ENCODE measurements at places on chromosomes 16 and 17. TPM values are rescaled to one million over a fixed set of nuclear protein-coding genes. Genes with fewer than 3 reads are reported as not detected.

Gene TBC1D3G
- not detected for total RNA-seq

Gene SEPTIN12
- total RNA-seq: not detected

Gene GAST
- total RNA-seq: not detected

Gene TEDC2
- total RNA-seq: 2.1 TPM

Gene SLC52A1
- not detected for total RNA-seq

Gene KRT20
- not detected for total RNA-seq

Gene TSPOAP1
- 27.4 TPM for total RNA-seq

Gene SLC13A2
- not detected for total RNA-seq

Gene KRTAP9-2
- not detected for total RNA-seq

GRCh38 chr16:50372611-50373344, 4.0 kb upstream of the BRD7 start:
- peak; percentile 30 for DNase-seq

GRCh38 chr16:73546341-73546845, 498.5 kb upstream of the ZFHX3 start:
- no peak for DNase-seq

GRCh38 chr17:19397556-19398041, 10.6 kb upstream of the MFAP4 start:
- DNase-seq: no peak

GRCh38 chr17:76153640-76154039, 12.6 kb upstream of the FOXJ1 start:
- no peak for DNase-seq

- DNase-seq: no peak
Measured at GRCh38 chr16:68087688-68088087, 2.5 kb downstream of the NFATC3 start.

DNA sequence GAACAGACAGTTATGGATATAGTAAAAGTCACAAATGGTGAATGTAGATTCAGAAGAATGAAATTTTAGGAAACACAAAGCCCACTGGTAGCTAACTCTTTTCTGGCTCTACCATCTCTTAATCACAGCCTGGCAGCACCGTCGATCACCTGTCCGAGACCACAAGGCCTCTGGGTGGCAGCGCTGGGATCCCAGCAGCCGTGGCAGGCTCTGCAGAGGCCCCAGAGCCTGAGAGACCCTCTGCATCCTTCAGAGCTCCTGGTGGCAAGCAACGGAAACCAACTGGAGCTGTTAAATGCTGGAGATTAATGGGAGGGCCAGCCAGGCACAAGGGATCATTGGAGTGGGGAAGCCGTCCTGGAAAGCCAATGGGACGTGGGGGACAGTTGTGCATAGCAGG, 26.3 kb downstream of the LAT start:
- no peak for DNase-seq

GRCh38 chr16:82264756-82265155, 94.7 kb upstream of the MPHOSPH6 start:
- DNase-seq: no peak

DNA sequence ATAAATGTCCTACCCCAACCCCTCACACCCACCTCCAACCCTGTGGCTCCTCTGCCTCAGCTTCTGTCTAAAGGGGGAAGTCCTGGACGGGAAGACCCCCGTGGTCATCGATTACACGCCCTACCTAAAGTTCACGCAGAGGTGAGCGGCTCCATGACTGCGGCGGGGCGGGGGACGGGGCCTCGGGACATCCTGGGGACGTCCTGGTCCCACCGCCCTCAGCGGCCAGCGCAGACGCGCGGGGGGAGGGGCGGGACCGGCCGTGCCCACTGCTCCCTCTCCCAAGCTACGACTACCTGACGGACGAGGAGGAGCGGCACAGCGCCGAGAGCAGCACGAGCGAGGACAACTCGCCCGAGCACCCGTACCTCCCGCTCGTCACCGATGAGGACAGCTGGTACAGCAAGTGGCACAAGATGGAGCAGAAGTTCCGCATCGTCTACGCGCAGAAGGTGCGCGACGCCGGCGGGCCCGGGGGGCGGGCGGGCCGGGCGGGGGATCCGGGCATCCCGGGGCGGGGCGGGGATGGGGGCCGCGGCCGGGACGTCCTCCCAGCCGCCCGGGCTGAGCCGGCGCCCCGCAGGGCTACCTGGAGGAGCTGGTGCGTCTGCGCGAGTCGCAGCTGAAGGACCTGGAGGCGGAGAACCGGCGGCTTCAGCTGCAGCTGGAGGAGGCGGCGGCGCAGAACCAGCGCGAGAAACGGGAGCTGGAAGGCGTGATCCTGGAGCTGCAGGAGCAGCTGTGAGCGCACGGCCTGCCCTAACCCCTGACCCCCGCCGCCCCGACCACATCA, 6.7 kb downstream of the RUNDC3A start:
- DNase-seq: no peak

DNA sequence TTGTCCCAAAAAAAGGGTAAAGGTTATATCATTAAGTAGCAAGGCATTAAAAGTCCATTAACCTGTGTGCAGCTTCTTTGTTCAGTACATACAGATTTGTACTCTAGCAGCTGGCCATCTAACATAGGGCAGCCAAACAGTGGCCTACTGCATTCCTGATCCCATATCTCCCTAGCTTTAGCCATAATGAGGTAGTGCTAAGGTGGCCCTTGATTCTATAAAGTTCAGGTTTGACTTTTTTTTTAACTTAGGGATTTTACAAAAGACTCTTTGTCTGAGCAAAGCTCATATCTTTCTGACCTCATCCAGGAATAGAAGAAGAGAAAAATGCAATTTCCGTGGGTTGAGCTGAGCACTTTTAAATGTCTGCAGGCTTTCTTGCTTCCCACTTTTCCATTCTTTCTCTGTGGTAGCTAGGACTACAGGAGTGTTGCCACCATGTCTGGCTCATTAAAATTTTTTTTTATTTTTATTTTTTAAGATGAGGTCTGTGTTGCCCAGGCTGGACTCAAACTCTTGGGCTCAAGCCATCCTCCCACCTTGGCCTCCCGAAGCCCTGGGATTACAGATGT, 19.5 kb upstream of the CDC6 start:
- DNase-seq: no peak

GRCh38 chr16:8436931-8437330, 153.4 kb downstream of the TMEM114 start:
- no peak for DNase-seq

GRCh38 chr16:78522327-78522726, 422.9 kb downstream of the WWOX start:
- no peak for DNase-seq

- no peak for DNase-seq
Measured at GRCh38 chr16:17602678-17603077, 131.9 kb upstream of the XYLT1 start.

GRCh38 chr16:57422026-57422944, 17.7 kb downstream of the CCL17 start:
- peak; percentile 43 for DNase-seq

DNA sequence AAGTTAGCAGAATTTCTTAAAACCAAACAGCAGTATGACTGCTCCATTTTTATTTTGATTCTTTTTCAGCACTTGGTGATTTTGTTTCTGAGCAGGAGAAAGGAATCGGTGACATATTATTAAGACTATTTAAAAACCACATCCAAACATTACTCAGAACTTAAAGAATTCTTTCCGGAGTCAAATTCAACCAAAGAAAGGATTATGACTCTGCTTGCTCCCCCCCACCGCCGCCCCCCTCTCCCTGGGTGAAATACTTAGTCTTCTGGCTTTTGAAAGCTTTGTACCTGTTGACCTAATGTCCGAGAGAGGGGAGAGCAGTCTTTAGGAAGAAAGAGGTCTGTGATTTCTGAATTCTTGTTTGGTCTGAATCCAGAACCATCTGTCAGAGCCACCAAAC, 17.9 kb upstream of the COL1A1 start:
- no peak for DNase-seq

- DNase-seq: no peak
Measured at GRCh38 chr16:77961814-77962213, 60.5 kb upstream of the CLEC3A start.

- DNase-seq: no peak
Measured at GRCh38 chr17:6460531-6461161, 16.4 kb downstream of the PIMREG start.

Measured in adrenal gland (tissue), 19 donors.